ENCODE measurements at places on chromosomes 7 and 10.

DNA sequence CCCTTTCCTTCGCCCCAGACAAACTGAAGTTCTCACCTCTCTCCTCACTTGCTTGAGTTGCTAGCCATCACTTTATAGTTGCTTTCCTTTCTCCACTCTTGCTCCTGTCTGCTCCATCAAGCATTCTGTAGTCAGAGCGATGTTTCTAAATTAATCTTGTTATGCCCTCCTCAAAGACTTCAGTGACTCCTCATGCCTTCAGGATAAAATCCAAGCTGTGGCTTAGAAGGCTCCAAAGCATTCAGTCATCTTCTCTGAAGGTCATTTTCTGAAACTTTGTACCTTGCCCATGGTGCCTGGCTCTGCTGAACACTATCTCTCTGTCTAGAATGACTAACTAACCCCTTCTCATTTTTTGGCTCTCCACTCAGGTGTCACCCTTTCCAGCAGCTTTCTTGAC, 222.4 kb upstream of the GRB10 start:
- no peak for DNase-seq

GRCh38 chr7:142501434-142501833, 243.6 kb upstream of the PRSS58 start:
- no peak for DNase-seq

DNA sequence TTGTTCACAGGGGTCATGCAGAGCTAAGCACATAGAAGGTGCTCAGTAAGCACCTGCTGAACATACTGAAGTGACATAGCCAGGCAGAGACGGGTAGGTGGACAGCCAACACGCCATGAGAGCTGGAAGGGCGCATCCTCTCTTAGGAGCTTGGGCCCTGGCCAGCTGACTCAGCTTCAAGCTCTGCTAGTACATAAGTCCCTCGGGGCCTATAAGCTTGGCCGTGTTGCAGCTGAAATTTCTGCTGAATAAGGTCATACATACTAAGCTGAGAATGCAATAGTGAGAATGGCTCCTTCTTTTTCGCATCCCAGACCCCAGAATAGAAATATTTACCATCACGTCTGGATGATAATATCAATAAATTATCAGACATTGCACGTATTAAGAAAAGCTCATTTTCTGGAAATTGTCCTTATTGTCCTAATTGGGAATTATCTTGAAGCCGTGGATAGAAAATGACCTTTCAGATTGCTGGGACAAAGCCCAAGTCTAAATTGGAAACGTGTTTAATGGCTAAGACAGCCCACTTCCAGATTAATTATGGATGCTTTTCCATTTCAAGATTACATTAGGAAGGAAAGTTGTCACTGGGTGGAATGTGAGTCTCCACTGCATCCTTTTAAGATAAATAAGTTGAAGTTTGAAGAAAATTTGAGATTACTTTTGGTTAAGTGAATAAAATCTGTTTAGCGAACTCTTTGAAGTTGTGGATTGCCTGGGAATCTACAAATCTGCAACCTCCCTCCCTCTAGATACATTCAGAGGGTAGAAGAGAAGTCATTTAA, 287.1 kb upstream of the C7orf33 start:
- peak; percentile 54 for DNase-seq

GRCh38 chr10:44851881-44852280, 59.3 kb upstream of the TMEM72 start:
- no peak for DNase-seq

GRCh38 chr7:123437447-123437995, 96.9 kb downstream of the IQUB start:
- DNase-seq: peak; percentile 71

- no peak for DNase-seq
These were observed 156.3 kb upstream of the COBL start for GRCh38 chr7:51472873-51473272.

All from SK-MEL-5 (cell line).